SIG-M5 (cell line): ENCODE measurements at places on chromosomes 2 and 18.

- DNase-seq, result no peak
Measured at GRCh38 chr2:201018636-201019035, 52.8 kb downstream of the HYCC2 start.

- DNase-seq, result no peak
Measured at GRCh38 chr2:53827398-53828175, 32.2 kb downstream of the GPR75 start.

- no peak for DNase-seq
Measured at GRCh38 chr2:191610756-191611155, 67.2 kb upstream of the NABP1 start.

- DNase-seq, result no peak
Measured at GRCh38 chr2:135573620-135574019, 42.3 kb downstream of the R3HDM1 start.

- no peak for DNase-seq
Measured at GRCh38 chr2:47204691-47205090, 49.6 kb upstream of the STPG4 start.

DNA sequence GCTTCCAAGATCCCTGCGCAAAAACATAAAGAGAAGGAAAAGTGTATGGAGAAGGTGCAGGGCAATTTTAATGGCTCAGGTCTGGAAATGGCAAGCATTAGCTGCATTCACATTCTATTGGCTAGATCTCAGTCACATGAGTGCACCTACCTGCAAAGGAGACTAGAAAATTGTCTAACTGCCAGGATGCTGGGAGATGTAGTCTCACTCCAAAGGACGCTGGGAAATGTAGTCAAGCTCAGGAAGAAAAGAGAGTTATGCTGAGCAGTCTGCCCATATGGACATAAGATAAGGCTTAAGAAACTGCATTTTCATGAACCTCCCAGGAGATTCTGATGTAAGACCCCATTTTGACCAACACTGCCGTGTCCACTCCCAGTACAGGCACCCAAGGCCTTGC is 9.5 kb upstream of the KLHL29 start:
- DNase-seq, result no peak

DNA sequence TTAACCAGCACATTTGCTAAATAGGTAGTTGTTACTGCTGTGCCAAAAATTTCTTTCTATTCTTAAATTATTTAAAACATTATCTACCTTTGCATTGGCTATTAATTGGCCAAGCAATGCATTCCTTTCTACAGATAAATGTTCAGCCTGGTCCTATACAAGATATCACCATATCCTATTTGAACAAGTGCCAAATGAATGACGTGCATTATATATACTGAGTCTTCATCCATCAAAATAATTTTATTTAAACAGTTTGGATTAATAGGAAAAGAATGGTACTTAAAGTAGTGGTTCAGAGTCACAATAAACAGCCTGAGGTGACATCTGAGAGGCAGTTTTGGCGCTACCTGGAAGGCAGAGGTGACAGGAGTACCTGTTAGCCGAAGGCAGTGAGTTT is 230.1 kb upstream of the EPAS1 start:
- DNase-seq, result no peak

DNA sequence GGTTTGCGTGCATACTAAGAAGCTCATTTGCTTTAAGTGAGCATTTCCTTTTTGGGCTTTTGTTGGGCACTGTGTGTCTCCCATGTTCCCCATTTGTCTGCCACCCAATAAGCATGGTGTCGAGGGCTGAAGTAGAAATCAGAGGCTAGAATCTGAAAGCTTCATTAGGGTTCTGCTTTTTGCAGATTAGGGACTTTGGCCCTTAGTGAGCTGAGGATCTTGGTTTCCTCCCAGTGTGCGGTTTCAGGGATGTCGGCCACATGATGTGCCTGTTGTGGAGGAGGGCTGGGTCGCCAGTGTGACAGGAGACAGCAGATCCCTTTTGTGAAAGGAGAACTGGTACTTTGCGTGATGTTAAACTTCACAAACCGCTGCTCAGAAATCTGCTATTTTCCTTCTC is 41.1 kb downstream of the PLEKHB2 start:
- no peak for DNase-seq

- no peak for DNase-seq
Measured at GRCh38 chr2:190576573-190576972, 42.1 kb upstream of the NEMP2 start.

- no peak for DNase-seq
Measured at GRCh38 chr2:218008060-218009040, 5.6 kb upstream of the TNS1 start.

- DNase-seq, result no peak
Measured at GRCh38 chr2:186445506-186445905, 40.6 kb upstream of the ZC3H15 start.

GRCh38 chr2:239444626-239445577 is 44.1 kb upstream of the HDAC4 start:
- DNase-seq, result no peak

DNA sequence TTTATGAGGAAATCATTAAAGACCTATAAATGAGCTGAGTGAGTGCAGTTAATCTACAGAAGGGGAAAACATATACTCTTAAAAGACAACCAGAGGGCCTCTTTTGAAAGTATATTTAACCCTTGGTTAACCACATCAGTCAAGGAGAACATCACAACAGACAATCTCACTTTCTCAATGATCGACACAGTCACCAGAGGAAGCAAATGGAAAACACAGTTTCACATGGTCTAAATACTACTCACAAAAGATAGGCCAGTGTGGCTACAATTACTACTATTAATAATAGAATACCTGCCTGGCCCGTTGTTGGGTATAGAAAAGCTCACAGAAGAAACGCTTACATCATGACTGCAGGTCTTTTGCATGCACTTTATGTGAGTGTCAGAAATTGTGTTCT is 426.2 kb downstream of the NCKAP5 start:
- DNase-seq, result no peak

DNA sequence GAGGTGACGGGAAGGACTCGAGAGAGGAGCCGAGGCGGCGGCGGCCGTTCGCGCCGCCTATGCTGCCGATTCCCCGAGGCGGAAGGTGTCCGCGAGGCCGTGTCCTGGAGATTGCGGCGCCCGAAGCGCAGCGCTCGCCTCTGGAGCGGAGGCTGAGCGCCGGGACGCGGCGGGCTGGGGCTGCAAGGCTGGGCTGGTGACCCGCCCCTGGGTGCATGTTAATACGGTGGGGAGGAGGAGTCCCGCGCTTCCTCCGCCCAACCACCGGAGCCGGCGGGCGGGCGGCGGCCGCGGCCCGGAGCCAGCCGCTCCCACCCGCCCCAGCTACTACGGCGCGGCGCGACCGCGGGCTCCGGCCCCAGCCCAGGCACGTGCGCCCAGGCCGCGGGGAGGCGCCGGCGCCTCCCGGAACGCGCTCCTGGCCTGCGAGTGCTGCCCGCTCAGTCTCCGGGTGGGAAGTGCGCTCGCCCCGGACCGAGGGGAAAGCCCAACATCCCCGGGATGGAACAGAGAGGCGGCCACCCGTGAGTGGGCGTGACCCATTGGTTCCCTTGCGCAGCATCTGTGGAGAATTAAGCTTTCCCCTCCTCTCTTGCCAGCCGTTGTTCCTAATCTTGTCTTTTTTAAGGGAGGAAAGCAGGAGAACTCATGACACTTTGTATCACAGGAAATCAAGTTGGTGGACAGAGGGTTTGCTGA is at the start of gene DLGAP1:
DLGAP1 (minus strand) TSS at position 195 of the 699 bp plus-strand sequence.
- no peak for DNase-seq

DNA sequence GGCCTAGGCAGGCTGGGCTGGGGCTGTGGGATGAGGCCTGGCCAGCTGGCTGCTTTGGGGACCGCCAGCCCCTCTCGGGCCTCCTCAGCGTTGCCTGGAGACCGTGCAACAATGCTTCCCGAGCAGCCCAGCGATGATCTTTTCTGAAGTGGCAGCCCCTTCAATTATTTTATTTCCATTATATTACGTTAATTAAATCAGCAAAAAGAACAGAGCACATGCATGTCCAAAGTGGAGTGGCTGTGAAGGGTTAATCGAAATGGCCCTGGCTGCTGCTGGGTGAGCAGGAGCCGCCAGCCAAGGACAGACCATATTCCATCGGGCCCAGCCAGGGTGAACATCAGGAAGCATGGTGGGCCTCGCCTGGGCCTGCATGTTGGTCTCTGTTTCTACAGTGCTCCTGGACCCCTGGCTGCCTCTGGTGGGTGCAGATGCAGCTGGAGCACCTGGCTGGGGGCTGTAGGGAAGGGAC is 245.5 kb downstream of the MYCN start:
- DNase-seq, result no peak

DNA sequence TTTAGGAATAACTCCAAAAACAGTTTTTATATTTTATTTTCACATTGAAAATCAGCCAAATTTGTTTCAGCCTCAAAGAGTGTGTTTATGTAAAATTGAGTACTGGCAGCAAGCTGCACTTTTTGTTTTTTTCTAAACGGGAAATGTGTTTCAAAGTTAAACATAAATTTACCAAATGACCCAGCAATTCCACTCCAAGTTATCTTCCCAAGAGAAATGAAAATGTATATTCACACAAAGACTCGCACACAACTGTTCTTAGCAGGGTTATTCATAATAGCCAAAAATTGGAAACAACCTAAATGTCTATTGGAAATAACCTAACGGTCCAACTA is 9.3 kb downstream of the ALPK2 start:
- DNase-seq, result no peak

GRCh38 chr18:3151399-3152264 is 68.1 kb downstream of the MYOM1 start:
- DNase-seq, result no peak

DNA sequence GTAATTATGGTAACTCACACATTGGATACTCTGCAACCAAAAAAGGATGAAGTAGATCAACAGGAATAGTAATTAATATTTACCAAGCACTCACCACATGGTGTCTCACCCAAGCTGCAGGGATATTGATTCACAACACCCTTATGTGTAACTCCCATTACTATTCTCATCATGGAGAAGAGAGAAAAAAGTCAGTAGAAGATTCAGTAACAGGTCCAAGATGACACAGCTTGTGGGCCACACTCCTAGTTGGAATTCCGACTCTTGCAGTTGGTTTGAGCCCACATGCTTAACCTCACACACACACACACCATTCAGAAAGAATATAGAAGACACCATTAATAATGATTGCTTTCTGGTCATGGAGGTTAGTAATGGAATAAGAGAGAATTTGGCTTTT is 1.7 kb upstream of the MLPH start:
- DNase-seq, result no peak

DNA sequence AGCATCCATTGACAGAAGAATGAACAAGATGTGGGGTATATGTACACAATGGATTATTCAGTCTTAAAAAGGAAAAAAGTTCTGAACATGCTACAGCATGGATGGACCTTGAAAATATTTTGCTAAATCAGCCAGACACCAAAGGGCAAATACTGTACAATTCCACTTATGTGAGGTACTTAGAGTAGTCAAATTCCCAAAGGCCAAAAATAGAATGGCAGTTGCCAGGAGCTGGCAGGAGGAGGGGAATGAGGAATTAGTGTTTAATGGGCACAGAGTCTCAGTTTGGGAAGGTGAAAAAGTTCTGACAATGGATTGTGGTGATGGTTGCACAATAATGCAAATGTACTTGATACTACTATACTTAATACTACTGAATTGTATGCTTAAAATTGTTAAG is 193.2 kb downstream of the MBD2 start:
- no peak for DNase-seq

DNA sequence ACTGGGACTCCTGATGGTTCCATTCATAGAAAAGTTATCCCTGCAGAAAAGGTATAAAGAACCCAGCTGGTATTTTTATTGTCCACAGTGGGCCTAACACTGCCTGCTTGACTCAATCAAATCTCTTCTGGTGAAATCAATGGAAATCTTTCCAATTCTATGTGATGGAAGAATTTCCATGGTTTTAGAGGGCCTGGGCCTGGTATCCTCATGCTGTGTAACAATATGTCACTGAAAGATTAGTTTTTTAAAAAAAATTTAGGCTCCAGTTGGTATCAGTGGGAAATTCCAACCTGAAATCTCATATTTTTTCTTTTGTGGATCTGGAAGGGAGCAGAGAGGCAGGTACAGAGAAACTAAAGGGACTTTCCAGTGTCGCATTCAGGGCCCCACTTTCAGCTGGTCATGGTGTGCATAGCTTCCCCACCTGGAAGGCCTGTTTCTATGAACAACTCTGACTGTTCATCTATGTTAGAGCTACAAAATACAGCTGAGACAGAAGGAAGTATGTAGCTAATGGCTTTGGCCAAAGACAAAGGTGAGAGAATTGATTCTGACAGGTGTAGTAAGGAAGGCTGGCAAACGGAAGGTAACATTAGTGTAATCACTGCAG is 20.9 kb downstream of the NEB start:
- DNase-seq, result no peak

DNA sequence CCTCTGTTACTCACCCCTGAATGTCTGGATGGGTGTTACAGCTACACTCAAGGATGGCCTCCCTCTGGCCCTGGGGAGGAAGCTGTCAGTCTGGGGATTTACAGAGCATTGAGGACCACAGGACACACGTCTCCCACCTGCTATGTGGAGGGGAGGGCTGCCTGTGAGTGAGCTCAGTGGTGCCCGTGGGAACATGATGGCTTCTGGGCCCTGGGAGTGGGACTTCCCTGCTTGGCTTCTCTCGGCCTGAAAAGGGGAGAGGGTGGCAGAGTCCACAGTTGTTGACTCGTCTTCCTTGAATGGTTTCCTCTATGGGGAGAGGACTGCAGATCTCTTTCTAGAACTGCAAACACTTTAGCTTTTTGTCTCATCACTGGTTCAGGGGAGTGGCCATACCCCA is 79.1 kb downstream of the SH3BP4 start:
- DNase-seq, result no peak

GRCh38 chr2:202762556-202762955 is 109.0 kb downstream of the ICA1L start:
- DNase-seq, result no peak

DNA sequence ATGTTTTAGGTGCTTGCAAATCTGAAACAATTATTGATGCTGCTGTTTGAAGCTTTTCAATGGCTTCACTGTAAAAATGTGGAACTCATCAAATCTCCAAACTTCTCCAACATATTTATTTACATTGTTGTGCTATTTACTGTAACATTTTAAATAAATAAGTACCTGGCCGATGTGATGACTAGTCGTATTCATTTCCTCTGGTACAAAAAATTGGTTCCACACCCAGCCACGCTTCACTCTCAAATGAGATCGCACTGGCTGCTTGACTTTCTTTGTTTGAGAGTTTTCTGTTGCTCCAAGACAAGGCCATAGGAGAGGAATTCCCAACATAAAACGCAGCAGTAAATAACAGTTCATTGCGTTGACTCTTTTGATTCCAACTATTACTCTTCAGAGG is 32.0 kb downstream of the CDH19 start:
- DNase-seq, result no peak

DNA sequence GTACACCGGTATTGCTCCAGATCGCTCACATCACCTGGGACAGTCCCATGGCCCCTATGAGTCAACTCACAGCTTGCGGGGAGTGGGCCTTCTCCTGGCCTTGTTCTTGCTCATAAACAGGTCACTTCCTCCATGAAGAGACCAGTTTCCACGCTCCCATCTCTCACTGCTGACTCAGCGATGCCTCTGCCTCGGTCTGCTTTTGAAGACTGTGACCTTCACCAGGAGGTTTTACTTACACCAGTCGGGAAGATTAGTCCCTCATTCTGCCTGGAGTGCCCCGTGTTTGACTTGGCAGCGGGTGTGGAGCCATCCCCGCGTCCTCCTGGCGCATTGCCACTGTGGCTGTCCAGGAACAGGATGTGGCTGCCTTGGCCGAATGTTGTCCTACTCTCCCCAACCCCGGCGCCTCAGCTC is 159.8 kb downstream of the RHBDD1 start:
- DNase-seq, result no peak
